ENCODE measurements at places on chromosomes 6 and 20.

DNA sequence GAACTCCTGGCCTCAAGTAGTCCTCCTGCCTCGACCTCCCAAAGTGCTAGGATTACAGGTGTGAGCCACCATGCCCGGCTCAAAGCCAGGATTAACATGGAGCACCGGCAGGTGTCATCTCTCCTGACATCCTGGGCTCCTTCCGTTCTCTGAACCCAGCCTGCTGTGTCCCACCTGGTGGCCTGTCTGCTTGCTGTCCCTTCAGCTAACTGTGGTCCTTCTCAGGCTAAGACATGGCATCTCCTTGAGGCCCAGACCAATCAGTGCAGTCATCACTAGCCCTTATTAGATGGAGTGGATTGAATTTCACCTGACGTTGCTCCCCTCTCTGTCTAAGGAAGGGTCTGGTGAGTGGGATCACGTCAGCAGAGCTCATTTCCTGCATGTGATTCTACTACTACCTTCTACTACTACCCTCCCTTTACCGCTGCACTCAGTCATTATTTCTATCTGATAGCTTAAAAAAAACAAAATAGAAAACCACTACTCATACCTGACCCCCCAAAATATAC, 28.0 kb upstream of the SYNJ2 start:
- no peak for DNase-seq

GRCh38 chr20:41408156-41408794, 41.7 kb upstream of the EMILIN3 start:
- no peak for DNase-seq

- no peak for DNase-seq
These were observed 55.7 kb downstream of the KHDC1L start for GRCh38 chr6:73169633-73170032.

GRCh38 chr6:126664271-126664670, 324.4 kb downstream of the CENPW start:
- no peak for DNase-seq

DNA sequence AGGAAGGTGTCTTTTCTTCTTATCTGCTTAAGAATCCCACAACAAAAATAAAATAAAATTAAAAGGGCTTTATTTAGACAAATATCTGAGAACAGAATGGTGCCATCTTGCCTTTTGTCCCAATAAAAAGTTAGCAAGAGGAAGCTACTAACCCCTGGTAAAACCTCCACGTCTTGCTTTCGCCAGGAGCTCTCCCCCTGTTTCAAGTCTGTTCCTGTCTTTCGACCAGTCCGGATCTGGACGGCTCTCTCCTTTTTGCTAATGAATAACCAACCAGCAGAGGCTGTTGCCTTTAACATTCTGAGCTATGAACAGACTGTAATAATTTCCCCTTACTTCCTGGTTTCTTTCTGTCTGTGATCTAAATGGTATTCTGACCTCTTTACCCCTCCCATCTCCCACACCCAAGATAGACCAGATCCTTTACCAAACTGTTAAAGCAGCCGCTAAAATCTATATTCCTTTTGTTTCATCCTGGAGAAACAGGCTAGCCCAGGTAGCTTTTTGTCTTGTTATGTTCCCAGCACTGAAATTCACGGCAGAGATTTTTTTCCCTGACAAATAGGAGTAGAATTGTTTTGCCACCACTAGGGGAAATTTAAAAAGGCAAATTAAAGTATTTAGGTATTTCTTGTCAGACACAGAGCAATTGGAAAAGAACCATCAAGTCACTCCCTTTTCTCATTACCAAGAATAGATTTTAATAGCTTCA, at the start of gene FRK:
Gene FRK (minus strand): TSS at position 320 of the 712 bp plus-strand sequence. CDS start 580 bp downstream, outside the sequence.
- DNase-seq, result no peak

- no peak for DNase-seq
These were observed 69.5 kb upstream of the TASP1 start for GRCh38 chr20:13708234-13708633.

- no peak for DNase-seq
These were observed 381.7 kb downstream of the BCKDHB start for GRCh38 chr6:80488190-80488589.

DNA sequence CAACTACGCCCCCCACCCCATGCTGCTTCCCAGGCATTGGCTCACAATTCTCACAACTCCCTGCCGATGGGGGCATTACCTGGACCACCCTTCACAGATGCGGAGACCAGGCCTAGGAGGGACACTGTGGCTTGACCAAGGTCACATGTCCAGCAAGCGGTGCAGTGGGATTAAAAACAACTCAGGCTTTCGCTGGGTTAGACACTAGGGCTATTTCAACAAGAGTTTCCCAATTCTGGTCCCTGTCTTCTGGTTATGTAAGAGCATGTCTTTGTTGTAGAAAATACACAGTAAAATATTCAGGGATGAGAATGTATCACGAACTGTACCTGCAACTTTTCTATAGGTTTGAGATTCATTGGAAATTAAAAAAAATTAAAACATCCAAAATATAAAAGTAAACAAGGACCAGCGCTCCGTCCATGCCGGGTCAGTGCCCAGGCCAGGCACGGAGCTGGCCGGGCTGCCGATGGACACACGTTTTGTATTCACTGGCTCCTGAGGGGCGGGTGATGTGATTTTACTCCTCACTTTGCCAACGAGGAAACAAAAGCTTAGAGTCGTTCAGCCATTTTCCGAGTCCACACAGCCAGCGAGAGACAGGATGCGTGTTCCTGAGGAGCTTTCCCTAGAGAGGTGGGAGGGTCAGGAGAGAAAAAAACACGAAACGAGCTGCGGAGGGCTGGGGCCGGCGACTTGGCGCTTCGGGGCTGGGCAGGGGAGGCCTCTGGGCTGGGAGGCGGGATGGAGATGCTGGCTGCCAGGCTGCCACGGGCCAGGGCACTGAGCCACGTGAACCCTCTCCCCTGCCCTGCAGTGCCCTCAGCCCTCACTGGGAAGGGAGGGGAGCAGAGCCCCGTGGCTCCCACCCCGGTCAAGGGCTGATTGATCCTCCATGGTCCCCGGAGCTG, 17.1 kb upstream of the VSTM2L start:
- DNase-seq, result peak; percentile 46

DNA sequence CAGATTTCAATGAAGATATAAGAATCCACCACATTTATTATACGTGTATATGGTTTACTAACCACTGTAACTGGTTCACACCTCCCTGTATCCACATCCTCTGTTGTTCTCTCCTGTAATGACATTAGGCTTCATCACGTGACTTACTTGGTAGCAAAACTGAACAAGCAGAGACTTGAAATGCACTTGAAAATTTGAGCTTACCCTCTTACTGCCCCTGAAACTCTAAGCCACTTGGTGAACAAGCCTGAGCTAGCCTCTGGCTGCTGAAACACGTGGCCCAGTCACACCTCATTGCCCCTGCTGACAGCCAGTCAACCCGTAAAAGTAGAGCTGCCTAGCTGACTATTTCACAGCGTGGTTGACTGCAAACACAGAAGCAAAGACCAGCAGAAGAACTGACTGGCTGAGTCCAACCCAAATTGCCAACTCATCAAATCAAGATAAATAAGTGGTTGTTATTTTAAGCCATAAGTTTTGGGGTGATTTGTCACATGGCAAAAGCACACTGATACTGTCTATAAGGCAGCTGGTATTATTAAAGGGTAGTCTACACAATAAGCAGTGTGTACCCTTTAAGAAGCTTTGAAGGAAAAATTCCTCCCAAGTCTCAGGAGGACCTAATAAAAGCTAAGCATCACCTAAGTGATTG, 109.0 kb downstream of the RALGAPA2 start:
- no peak for DNase-seq

GRCh38 chr6:43870660-43871061, 100.7 kb downstream of the VEGFA start:
- DNase-seq, result no peak

DNA sequence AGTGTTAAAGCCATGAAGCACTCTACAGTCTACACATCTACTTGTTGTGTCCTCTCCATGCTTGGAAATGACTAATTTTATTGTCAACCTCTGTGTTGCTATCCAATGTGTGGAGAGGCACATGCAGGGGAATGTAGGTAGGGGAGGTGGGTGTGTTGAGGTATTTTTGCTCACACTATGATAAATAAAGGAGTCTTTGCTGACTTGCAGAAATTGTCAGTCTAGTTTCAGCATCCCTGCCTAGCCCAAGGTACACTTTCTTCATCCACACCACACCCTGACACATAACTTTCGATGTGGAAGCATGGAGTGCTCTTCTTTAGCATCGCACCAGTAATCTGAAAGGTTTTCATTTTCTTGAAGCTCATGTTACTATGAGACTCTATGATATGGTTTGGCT, 264.0 kb downstream of the TRDN start:
- no peak for DNase-seq

- DNase-seq, result peak; percentile 75
These were observed 862 bp downstream of the UCKL1 start for GRCh38 chr20:63955281-63955826.

DNA sequence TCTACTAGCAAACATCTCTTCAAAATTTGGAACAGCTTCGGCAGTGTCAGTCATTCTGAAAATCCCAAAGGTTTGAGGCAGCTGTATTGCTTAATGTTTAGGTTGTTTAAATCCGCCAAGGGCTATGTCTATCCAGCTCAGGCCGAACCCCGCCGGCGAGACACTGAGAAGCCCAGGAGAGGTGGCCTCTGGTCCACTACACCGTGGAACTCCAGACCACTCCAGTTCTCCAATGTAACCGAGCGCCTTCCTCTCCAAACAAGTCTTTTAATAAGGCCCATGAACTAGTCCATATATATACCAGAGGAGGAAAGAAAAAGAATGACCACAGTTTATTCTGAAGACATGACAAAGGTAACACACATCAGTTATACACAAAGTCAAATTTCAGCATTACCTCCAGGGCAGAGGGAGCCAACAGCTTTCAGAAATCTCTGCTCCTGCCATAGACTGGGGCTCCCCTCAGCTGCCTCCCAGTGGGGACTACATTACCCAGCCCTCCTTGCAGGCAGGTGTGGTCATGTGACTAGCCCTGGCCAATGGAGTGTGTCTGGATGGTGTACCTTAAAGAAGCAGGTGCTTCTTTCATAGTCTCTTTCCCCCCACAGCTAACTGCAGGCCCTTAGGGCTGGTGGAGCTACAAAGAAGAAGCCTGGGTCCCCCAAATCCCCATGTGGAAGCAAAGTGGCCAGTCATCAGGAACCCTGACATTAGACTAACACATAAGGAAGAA, at the start of gene RAMACL:
Gene RAMACL (minus strand): TSS at position 255 of the 733 bp plus-strand sequence. CDS start 201 bp downstream, at position 54.
- peak; percentile 73 for DNase-seq

DNA sequence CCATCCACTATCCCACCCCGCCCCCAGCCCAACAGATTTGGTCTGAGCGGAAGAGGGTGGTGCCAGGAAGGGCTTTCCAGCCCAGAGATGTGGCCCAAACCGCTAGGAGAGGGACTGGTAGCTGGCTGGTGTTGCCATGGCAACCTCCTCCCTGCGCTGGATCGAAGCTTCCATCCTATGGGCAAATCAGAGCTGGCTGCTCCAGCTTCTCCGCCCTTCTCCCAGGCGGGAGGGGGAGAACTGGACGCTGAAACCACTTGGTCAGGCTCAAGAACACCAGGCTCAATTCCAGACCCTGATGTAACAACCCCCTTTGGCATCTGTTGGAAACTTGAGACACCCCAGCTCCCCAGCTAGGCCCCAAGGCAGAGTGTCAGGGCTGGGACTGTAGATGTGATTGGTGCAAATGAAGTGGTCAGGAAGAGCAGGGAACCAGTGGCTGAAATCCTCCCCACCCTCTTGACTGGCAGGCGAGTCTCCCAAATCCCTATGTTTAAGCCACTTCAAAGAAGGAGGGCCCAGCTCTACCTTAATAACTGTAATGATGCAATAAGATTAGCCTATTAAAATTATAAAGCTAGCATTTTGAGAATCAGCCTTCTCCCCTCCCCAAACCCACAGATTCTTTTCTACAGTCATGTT, 4.2 kb downstream of the RIMS4 start:
- peak; percentile 91 for DNase-seq

DNA sequence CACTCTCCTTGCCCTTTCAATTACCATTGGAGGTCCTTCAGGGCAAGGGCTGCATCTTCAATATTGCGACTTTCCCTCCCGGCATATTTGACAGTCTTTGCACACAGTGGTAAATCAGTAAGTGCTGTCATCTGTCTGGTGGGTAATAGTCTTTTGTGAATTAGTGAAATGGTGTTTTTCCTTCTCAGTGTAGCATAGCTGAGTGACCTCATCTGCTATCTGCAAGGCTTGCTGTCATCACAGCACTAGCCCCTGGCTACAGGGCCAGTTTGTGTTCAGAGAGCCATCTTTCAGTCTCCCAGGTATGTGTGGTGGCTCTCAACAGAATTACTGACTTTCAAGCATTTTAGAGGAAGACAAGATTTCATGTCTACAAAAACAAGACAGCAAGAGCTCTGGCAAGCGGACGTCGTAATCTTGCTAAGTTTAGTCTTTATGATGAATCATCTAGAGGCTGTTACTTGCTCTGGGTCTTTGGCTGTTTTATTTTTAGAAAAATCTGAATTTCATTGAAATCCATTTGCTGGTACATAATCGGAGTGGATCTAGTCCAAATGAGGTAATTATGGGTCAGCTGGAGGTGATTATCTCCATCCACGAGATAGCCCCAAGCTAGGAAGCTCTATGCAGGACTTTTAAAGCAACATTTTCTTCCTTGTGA, 528.9 kb downstream of the EPM2A start:
- DNase-seq, result peak; percentile 52

DNA sequence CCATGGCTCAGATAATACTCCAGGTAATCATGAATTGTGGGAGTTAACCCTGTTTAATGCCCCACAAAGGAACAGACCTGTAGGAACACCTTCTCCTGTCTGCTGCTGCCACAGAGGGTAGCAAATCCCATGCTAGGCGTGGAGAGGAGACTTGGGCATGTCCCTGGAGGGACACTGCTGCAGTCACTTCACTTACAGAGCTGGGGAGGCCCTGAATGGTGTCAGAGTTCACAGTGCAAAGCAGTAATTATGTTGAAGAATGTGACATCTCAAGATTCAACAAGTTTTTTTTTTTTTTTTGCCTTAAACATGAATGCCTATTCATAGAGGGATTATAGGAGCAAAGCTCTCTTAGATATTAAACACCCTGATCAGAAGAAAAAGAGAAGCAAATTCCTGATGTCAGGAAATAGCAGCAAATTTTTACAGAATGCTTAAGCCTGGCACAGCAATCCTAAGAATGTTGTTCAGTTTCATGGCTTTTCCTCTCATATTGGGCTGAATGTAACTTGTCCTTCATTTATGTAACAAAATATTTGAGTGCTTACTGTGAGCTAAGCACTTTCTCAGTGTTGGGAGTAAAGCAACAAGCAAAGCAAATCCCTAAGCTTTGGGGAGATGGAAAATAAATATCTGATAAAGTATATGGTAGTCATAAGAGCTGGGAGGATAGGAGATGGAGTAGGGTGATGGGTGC, 45.0 kb downstream of the CARMIL1 start:
- DNase-seq, result no peak

DNA sequence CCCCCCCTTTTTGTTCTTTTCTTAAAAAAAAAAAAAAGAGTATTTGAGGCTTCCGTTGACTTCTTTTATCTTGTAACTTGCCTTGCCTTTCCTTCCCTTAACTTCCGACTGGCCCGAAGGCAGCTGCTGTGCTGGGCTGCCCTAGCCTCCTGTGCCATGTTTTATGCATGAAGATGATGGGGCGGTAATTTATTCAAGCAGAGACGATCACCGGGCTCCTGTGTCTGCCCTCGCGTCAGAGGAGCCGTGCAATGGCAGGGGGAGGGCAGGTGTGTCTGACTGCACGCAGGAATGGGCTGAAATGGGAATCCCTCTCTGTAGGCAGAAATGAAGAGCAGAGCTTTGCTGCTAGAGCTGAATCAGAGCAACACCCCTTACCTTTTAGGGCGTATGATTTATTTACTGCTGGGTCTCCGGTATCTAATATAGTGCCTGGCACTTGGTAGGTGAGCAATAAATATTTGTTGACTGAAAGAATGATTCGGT, 106.3 kb upstream of the RIPOR2 start:
- no peak for DNase-seq

All from SK-N-SH (cell line).